ENCODE measurements at places on chromosomes 12 and 14. TPM values are rescaled to one million over a fixed set of nuclear protein-coding genes. Genes with fewer than 3 reads are reported as not detected.

DNA sequence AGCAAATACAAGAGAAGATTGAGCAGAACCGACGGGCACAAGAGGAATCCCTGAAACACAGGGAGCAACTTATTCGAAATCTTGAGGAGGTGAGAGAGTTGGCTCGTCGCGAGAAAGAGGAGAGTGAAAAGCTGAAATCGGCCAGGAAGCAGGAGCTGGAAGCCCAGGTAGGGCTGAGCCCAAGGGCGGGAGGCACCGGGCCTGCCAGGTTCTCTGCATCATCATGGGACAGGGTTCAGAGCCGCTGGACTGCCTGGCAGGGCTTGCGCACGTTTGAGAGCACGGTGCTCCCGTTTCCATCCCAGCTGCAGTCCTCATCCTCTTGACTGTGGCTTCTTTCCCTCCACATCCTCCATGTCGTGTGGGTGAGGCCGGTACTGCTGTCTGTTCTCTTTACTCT is 14.4 kb downstream of the TCHP start:
- DNase-seq = no peak

The KRT73 gene
- total RNA-seq = not detected

DNA sequence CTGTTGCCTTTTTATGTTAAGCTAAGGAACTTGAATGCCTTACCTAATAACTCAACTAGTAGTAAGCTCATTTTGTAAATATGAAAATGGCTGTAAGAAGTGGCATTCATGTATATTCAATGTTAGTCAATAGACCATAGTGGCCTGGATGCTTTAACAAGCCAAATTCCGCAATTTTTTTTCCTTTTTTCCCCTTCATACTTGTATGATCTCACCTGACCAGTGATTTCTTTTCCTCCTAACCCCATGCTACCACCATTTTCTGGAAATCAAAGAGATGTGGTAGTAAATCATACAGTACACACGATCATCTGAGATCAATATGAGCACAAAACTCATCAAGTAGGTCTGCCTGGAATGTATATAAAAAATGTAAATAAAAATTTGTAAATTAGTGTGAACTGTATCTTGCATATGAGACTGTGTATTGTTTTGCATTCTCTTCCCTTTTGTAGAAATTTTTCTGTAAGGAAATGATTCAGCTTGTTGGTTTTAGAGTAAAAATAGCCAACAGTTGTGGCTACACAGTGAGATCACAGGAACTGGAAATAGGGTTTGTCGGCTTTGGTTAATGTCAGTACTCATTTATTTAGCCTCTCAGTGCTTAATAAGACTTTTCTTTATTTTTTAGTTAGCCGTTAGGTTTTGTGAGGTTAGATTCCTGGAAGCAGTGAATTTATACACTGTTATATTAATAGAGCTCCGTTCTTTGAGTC is 62.5 kb downstream of the ETNK1 start:
- no peak for DNase-seq

DNA sequence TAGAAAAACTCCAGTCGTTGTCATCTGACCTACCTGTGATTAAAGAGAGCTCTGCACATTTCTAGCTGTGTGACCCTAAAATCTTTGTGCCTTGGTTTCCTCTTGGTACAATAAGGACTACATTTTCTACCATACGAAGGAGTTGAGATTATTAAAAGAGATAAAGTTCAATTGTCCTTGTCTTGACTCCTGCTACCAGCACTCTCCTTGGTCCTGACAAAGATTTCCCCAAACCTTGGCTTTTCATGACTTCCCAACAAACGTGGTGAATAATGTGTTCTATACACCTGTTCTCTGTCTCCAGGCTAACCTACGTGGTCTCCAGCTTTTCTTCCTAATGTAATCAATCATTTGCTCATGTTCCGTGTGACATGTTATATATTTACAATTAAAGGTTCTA is 223.5 kb downstream of the MSRB3 start:
- no peak for DNase-seq

GRCh38 chr12:4957761-4958160 is 48.1 kb downstream of the KCNA1 start:
- no peak for DNase-seq

- no peak for DNase-seq
Observed at GRCh38 chr12:115923851-115924250, 353.6 kb downstream of the MED13L start.

The RPL10L gene
- total RNA-seq = not detected

- DNase-seq = no peak
Observed at GRCh38 chr14:65335411-65335947, 77.1 kb upstream of the FUT8 start.

DNA sequence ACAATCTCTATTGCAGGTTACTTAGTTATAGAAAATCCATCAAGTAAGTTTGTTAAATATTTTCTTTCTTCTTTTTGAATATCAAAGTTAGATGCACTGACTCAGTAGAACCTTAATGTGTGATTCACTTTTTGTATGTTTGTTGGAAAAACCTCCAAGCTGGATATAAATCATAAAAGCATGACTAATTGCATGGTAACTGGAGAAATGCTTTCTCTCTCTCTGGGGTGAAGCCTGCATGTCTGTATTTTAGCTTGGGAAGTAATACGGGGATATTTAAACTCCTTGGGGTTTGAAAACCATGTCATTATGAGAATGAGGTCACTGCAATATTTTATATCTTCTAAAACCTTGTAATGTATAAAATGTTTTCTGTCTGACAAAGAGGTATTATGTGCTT is 58.6 kb upstream of the MYF6 start:
- DNase-seq = no peak

The PTPRO gene
- total RNA-seq = 0.63 TPM

GRCh38 chr14:32011225-32011624 is 65.9 kb upstream of the ARHGAP5 start:
- no peak for DNase-seq

- DNase-seq = no peak
Observed at GRCh38 chr14:22597771-22598098, 365 bp upstream of the ABHD4 start.

GRCh38 chr12:1815814-1816729 is 4.3 kb upstream of the LRTM2 start:
- no peak for DNase-seq

The PZP gene
- total RNA-seq = 0.89 TPM

DNA sequence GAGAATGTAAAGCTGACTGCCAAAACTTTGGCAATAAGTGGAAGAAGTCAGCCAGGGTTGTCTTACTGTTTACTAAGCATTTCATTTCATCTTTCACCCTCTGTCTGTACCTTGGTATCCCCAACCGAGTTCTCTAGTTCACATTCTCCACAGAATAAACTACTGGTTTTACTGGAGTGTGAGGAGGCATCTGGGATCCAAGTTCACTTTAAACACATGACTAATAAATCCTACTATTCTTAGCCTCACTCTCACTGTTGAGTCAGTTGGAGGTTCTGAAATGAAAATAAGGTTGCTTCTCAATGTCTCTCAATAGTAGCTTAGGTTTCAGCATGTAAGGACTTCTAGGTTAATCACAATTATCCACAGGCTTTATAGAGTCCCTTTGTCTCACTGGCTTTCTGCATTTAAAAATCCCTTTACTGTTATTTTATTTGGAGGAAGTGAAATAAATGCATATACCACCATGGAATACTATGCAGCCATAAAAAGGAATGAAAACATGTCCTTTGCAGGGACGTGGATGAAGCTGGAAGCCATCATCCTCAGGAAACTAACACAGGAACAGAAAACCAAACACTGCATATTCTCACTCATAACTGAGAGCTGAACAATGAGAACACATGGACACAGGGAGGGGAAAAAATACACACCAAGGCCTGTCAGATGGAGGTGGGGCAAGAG is 95.8 kb downstream of the EPS8 start:
- DNase-seq = no peak

- no peak for DNase-seq
Observed at GRCh38 chr14:61645247-61645646, 50.1 kb upstream of the HIF1A start.

The AQP2 gene
- not detected for total RNA-seq

The MSI1 gene
- 6.8 TPM for total RNA-seq

- DNase-seq = no peak
Observed at GRCh38 chr14:61379639-61380184, 58.3 kb downstream of the PRKCH start.

The TBC1D30 gene
- 0.36 TPM for total RNA-seq

DNA sequence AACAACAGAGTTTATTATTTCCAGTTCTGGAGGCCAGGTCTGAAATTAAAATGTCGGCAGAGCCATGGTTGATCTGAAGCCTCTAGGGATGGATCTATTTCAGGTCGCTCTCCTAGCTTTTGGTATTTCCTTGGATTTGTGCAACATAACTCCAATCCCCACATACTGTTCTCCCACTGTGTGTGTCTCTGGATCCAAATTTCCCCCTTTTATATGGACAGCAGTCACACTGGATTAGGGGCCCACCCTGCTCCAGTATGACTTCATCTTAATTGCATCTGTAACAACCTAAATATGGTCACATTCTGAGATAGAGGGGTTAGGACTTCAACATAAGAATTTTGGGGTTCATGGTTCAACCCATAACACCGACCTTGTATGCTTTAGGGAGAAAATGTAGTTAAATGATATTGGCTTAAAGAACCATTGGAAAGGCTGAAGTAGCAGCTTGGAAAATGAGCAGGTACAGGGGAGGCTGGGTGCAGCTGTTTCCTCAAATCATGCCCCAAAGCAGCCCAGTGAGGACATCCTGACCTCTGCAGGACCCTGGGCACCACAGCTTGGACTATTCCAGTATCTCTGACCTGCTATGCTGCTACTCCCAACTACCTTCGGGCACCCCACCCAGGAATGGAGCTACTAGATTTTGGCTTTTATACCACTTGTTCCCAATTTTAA is 13.9 kb upstream of the MDM2 start:
- no peak for DNase-seq

DNA sequence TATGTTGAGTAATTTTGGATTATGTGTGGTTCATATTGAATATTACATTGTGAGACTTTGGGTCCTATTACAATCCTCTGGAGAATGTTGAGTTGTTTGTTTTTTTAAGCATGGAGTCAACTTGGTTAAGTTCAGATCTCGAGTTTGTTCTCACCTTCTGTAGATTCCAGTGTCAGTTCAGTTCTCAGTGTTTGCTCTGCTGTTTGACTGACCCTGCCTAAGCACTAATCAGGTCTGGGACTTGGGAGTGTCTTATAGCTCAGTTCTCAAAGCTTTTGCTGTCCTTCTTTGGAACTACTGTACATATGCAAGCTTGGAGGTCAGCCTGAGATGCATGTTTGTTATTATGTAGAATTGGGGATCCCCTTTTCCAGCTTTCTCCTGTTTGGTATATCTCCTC is 63.1 kb downstream of the DIP2B start:
- no peak for DNase-seq

- no peak for DNase-seq
Observed at GRCh38 chr12:45354399-45354798, 138.5 kb downstream of the ANO6 start.

- no peak for DNase-seq
Observed at GRCh38 chr12:104057771-104058197, 6.5 kb upstream of the HCFC2 start.

The RPS6KL1 gene
- 14.5 TPM for total RNA-seq

DNA sequence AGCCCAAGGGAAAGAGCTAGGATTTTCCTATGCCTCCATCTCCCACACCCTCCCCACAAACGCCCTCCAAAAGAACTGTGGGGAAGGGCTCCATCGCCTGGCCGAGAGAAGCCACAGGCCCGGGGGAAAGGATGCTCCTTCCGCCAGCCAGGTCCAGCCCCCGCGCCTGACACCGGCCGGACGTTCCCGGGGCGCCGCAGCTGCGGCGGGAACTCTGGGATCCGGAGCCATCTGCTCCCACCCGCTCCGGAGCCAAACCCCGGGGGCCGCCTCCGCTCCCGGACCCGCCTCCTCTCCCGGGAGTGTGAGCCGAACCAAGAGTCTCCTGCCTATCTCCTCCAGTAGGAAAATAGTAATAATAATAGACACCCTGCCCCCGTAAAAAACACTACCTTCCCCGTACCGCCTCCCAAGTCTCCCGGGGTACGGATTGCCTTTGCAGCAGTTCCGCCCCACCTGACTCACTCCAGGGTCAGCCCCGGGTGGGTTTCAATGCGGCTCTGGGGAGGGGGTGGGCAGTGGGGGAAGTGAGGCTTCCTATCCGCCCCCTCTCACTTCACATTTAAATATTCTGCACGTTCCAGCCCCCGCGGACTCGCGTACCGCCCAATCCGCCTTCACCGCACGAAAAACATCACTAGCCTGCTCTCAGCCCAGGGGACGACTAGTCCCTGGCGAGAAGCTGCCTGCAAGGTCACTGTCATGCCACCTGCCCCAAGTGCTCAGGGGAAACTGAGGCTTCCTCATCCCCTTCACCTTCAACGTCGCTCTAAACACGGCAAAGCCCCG is 2.4 kb downstream of the AGAP2 start:
- peak; percentile 53 for DNase-seq

The RBMS2 gene
- total RNA-seq = 39.6 TPM

- peak; percentile 15 for DNase-seq
Observed at GRCh38 chr12:52280319-52280795, 5.9 kb downstream of the KRT86 start.

GRCh38 chr12:728781-729180 is 23.6 kb upstream of the WNK1 start:
- no peak for DNase-seq

DNA sequence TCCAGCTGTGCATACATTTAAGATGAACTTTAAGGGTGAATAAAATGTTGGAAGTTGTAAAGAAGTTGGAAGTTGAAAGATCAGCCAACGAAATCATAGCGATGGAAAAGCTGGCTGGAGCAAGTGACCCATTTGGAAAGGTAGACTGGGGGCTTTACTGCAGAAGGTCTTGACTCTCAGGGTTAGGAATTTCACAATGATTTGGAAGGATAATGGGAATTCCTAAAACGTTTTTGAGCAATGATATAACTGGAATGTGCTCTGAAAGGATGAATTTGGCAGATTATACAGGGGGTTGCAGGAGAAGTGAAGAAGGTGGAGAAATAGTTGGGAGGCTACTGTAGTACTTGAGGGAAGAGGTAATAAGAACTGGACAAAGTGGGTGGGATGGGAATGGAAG is 27.4 kb downstream of the EMP1 start:
- DNase-seq = no peak

The TCL1B gene
- not detected for total RNA-seq

The RGS6 gene
- total RNA-seq = 26.0 TPM

The BCAT1 gene
- 5.6 TPM for total RNA-seq

The SLCO1C1 gene
- total RNA-seq = 1.3 TPM

The SCN8A gene
- not detected for total RNA-seq

DNA sequence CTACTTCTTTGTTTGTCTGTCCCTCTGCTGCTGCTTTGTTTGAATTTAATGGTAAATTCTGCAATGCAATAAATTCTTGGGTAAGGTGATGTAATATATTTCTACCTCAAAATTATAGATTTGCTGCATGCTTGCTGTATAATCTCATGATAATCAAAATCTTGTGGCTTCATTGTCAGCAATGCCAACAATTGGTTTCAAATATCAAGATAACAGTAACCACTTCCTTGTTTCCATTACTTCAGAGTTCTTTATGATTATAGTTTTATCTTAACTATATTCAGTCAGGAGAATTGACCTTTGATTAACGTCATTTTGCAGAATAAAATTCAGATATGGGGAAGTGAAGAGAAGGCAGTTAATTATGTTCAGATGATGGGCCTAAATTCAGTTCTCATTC is 30.2 kb upstream of the RNU6-8 start:
- no peak for DNase-seq

The KLRD1 gene
- 1.2 TPM for total RNA-seq

Measured in heart right ventricle (tissue), 16 donors.